HT1080 (cell line): ENCODE measurements at places on chromosomes 5 and 9. TPM values are rescaled to one million over a fixed set of nuclear protein-coding genes. Genes with fewer than 3 reads are reported as not detected.

NRARP gene
- total RNA-seq, result 0.30 and 0.90 TPM in 2 replicates

DNA sequence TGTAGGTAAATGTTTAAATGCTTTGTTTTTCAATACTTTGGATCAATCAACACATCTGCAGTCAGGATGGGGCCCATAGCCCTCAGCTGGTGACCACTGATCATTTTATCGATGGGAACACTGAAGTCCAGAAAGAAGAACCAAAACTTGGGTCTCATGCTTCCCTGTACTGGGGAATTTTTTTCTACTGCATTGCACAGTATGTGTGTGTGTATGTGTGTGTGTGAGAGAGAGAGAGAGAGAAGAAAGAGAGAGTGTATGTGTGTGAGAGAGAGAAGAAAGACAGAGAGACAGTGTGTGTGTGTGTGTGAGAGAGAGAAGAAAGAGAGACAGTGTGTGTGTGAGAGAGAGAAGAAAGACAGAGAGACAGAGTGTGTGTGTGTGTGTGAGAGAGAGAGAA lies 202.9 kb upstream of the MSX2 start:
- DNase-seq, result no peak

GRCh38 chr9:135307300-135307699 lies 172.3 kb upstream of the PPP1R26 start:
- DNase-seq, result no peak

GRCh38 chr5:153584126-153584959 lies 93.9 kb downstream of the GRIA1 start:
- DNase-seq, result no peak

GRCh38 chr5:136518814-136519213 lies 153.5 kb upstream of the TRPC7 start:
- no peak for DNase-seq

- no peak for DNase-seq
Observed at GRCh38 chr9:33139421-33140228, 27.5 kb downstream of the B4GALT1 start.

GRCh38 chr5:171858303-171858702 lies 72.7 kb downstream of the SMIM23 start:
- DNase-seq, result no peak

GRCh38 chr5:168059131-168059530 lies 232.3 kb upstream of the WWC1 start:
- no peak for DNase-seq

GRCh38 chr5:31033295-31033694 lies 160.2 kb upstream of the CDH6 start:
- DNase-seq, result no peak

DNA sequence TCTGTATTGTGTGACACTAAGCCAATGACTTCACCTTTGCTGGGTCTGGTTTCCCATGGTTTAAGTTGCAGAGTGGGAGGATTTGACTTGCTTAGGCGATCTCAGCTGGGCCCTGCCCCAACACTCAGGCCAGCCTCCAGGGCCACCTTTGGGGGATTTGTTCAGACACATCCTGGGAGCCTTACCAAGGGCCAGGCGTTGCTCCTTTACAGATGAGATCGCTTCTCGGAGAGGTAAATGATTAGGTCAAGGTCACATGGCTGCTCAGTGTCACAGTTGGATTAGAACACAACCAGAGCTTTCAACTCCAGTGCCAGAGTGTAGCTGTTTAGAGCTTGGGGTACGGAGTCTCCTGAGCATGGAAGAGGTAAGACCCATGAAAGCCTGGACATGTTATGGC lies 57.5 kb downstream of the COL27A1 start:
- no peak for DNase-seq

PCDHB15 gene
- total RNA-seq, result 0.03 and 0.10 TPM in 2 replicates

DNA sequence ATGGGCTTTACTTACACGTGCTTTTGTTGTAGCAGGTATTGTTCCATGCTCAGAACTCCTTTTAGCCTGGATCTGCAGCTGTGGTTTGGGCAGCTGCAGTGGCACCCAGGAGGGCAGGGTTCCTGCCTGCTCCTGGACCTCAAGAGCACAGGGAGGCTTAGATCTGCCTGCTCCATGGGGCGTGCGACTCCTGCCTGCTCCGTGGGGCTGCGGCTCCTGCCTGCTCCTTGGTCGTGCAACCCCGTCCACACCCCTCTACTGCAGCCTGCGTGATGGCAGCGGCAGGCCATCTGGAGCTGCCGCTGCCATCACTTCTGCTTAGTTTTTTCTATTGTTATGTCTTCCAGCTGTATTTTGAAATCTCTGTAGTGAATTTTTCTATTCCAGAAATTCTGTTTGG lies 11.7 kb upstream of the UGT3A2 start:
- no peak for DNase-seq

FCN2 gene
- not detected in 2 replicates for total RNA-seq

DNA sequence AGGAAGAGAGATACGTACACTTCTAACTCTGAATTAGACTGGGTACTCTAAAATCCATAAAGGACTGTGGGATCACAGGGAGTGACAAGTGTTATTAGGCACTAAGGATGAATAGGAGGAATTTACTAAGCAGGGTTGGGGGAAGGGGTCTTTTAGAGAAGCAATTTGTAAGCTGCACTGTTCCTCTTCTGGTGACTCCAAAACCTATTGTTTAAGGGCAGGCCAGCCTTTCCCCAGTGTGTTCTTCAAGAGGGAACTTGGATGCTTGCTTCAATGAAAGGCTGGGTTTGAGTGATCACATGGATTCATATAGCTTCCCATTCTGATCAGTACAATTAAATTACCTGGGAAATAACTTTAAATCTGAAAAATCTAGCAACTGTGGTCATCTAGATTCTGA lies 71.8 kb downstream of the STX17 start:
- no peak for DNase-seq

DNA sequence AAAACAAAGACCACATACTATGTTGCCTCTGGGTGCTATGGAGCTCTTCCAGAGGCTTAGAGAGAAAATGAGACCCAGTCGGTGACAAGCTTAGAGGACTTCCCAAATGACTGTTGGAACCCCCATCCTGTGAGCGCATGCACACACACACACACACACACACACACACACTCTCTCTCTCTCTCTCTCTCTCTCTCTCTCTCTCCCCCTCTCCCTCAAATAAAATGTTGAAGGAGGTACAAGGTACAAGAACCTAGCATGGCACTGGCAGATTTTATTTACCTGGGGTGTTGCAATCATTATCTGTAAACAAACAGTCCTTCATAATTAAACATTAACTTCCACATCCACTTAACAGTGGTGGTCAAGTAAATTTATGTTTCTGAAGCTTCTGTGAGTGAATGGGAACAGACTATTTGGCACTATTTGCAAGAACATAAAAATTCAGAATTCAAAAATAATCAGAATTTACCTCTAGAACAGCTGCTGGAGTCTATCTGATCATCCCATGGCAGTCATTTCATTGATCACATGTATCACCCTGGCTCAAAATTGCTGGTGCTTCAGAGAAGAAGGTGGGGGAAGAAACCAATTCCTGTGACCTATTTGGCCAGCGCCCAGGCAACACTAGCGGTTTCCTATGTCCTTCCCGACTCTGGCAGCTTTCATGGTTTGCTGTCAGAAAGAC lies 24.9 kb downstream of the TRPM3 start:
- no peak for DNase-seq

DNA sequence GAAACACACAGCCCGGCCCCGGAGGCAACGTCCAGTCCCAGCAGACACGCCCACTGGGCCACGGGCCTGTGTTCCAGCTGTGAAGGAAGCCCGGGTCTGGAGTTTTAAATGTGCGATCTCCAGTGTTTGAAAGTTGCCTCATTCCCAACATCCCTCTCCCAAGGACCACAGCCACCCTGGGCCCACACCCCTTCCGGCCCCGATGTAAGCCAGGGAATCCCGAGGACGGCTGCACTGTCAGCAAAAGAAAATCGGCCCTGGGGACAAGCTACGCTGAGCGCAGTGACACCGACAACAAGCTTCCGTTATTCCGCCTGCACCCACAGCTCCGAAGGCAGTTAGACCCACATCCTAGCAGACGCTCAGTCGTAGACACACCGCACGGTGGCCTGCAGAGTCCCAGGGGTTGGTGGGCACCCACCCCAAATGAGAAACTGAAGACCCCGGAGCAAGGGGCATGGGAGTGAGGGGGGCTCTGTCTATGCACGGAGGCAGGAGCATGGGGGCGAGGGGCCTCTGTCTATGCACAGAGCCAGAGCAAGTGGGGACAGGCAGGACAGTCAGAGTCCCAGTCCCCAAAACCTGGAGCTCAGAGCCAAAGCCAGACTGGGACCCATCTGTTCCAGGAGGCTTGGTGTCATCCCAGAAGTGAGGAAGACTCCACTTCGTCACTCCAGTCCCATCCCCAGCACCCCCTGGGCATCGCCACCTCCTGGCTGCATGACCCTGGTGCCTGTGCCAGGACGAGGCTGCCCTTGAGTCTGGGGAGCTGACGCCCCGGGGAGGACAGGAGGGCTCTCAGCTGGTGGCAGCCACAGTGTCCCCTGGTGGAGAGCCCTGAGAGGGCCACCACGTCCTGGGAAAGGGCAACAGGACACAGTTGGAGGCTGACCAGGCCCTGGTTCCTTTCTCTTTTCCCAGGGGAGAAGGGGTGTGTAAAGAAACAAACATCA lies 23.4 kb downstream of the GLT6D1 start:
- DNase-seq, result no peak

DNA sequence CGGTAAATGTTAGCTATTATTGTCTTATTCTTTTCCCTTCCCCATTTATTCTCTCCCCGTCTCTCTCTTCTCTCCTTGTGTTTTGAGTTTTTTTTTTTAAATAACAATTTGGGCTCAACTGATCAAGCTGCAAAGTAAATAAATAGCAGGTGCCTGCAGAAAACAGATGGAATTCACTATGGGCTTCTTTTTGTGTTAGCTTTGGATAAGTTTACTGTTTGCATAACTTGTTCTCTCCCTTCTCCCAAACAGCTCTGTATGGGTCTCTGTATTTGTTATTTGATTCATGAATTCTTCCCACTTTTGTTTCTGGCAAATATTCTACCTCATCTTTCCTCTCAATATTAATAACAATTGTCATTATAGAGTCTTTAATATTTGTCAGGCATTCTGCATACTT lies 111.8 kb upstream of the ASTN2 start:
- no peak for DNase-seq

GRCh38 chr9:72422214-72422613 lies 57.2 kb upstream of the ZFAND5 start:
- DNase-seq, result no peak

- peak; percentile 5 for DNase-seq
Observed at GRCh38 chr9:88590558-88591146, 55.7 kb downstream of the NXNL2 start.

SLC24A2 gene
- under 0.01 and 0.02 TPM in 2 replicates for total RNA-seq

GRCh38 chr9:33506626-33507370 lies 17.3 kb upstream of the ANKRD18B start:
- peak; percentile 100 for DNase-seq

ZNF462 gene
- 11.6 and 11.9 TPM in 2 replicates for total RNA-seq

DNA sequence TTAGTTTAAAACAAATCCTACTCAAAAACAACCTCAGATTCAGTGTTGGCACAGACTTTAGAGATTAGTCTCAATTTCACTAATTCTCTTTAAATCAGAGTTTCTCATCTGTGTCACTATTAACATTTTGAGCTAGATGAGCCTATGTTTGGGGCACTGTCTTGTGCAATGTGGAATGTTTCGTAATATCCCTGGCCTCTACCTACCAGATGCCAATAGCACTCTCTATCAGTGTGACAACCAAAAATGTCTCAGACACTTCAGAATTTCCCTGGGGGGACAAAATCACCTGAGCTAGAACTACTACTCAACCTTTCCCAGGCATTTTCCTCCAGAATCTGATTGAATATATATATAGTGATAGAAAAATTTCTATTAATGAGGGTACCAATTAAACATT lies 465.2 kb upstream of the RGMB start:
- no peak for DNase-seq

GRCh38 chr5:147616421-147616820 lies 106.6 kb upstream of the DPYSL3 start:
- DNase-seq, result no peak

SH2D3C gene
- total RNA-seq, result not detected in 2 replicates

- peak; percentile 92 for DNase-seq
Observed at GRCh38 chr5:159337016-159337955, 7.0 kb upstream of the IL12B start.

DNA sequence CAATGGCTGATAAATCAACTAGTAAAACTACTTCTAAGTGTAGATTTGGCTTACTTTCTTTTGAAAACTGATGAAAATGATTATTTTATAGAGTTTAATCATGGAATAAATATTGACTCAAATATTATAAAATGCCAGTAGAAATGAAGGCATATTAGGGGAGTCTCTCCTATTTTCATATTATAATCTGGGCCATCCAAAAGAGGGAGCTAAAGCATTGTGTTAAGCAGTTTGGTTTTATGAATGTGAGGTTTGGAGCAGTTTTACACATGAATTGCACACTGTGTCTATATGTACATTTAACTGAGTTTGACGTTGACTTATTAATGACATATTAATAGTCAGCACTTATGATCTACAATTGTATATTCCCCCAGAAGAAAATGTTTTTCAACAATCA lies 17.4 kb downstream of the CDH9 start:
- peak; percentile 29 for DNase-seq

- no peak for DNase-seq
Observed at GRCh38 chr5:8730194-8730593, 815.7 kb downstream of the SEMA5A start.

DNA sequence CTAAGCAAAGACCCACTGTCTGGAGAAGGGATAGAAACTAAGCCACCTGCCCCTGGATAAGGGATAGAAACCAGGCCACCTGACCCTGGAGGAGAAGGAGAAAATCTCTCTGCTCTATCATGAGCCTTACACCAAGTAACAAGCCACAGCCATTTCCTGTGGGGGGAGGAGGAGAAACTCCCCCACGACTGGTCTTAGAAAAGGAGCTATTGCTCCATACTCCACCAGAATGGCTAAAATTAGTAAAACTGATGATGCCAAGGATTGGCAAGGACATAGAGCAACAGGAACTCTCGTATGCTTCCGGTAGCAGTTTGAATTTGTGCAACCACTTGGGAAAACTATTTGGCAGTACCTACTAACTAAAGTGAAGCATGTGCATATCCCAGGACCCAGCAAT lies 70.8 kb downstream of the ACTL7B start:
- DNase-seq, result peak; percentile 57

- no peak for DNase-seq
Observed at GRCh38 chr5:71873191-71873591, 154.1 kb downstream of the CARTPT start.

DNA sequence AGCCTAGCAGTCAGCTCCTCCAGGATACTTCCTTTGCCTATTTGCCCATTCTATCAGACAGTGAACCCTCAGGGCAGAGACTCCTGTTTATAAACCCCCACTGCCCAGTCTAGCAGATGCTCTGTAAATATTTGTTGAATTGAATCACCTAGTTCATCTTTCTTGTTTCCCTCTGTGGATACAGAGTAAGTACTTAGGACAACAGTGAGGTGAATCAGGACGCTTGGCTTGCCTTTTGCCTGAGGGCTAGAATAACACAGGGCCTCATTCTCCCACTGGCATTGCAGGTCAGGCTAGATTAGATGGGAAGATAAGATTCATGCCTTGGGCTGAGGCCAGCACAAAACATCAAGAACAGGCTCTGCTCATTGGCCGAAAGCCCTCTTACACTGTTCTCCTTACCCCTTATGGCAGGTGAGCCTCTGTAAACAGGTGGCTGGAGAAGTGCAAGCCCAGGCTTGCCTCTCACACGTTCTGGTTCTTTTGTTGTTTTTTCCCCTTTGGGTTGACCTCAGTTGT lies 22.2 kb downstream of the TNFSF8 start:
- DNase-seq, result peak; percentile 67
